ENCODE measurements at places on chromosomes 16 and 17.

DNA sequence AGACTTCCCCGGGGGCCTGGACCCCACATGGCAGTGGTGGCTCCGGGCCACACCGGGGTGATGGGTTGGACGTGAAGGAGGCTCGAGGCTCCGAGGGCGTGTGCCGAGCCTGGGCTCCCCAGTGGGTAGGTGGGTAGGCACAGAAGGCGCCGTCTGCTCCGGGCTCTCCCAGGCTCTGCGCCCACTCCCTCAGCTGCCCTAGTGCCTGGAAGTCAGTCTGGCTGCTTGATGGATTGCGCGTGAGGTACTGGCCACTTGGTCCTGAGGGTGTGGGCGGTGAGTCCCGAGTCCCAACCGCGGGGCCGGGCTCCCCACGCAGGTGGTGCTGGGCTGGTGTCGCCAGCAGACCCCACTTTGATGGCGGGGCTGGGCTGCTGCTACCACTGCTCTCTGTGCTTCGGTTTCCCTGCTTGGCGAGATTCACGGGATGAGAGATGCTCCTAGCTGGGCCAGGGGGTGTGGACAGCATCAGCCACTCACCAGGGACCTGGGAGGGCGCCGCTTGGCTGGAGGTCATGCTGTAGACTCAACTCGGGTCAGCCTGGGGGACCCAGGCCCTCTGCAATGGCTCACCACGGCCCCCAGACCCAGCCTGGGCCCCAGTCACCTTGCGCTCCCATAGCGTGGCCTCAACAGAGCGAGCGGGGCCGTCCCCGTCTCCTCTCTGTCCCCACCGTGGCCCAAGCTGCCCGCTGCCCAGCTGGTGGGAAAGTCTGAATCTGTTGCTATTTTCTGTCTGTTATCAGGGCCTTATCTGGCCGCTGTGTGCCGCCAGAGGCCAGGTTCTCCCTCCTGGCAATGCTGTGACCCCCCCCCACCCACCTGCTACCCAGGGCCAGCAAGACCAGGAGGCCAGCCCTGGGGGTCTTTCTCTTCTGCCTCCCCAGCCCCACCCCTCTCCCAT is 26.1 kb downstream of the ZFPM1 start:
- no peak for DNase-seq

DNA sequence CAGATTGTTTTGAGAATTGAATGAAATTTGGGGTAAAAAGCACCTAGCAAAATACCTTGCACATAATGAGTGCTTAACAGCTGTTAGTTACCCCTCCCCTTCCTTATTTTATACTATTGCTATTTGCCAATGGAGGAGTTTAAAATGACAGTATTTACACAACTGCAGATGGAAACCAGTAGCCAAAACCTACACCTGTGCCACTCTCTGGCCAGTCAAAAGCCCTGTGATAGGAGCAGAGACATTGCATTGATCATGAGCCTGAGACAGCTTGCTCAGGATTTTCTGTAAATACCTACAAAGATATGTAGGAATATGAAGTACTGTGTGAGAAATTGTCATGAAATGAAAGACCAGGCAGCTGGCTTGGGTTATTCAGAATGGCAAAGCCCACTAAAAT is 115.3 kb upstream of the HLF start:
- no peak for DNase-seq

DNA sequence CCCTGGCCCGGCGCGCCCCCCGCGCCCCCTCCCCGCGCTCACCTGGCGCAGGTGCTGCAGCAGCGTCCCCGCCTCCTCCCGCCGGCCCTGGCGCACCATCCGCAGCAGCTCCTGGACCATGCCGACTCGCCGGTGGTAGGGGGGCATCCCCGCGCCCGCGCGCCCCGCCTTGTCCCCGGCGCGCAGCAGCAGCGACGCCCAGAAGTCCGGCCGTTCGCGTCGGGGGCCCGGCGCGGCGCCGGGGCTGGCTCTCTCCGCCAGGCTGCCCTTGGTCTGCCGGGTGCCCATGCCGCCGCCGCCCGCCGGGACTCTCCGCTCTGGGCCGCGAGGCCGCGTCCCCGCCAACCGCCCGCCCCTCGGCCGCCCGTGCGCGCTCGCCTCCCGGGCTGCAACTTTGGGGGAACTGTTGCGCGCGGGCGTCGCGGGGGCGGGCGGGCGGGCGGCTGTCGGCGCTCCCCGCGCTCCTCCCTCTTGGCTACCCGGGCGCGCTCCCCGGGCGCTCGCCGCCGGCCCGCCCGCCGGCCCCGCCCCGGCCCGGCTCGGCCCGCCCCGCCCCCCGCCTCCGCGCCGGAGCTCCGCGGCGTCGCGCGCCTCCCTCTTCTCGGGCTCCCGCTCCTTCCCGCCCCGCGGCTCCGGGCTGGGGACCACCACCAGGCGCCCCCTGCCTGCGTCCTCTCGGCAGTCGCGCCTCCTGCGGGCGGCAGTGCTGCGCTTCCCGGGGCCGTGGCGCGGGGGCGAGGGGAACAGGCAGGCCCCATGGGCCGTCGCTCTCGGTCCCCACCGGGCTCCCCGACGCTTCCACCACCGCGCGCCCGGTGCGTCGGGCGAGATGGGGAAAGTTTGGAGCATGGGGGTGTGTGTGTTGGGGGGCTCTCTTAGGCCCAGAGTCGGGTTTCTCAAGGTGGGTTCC is at the start of gene LRRC75A:
TSS of gene LRRC75A (minus strand) at position 491 of the 910 bp plus-strand sequence. CDS start at position 288, 203 bp downstream.
- no peak for DNase-seq

DNA sequence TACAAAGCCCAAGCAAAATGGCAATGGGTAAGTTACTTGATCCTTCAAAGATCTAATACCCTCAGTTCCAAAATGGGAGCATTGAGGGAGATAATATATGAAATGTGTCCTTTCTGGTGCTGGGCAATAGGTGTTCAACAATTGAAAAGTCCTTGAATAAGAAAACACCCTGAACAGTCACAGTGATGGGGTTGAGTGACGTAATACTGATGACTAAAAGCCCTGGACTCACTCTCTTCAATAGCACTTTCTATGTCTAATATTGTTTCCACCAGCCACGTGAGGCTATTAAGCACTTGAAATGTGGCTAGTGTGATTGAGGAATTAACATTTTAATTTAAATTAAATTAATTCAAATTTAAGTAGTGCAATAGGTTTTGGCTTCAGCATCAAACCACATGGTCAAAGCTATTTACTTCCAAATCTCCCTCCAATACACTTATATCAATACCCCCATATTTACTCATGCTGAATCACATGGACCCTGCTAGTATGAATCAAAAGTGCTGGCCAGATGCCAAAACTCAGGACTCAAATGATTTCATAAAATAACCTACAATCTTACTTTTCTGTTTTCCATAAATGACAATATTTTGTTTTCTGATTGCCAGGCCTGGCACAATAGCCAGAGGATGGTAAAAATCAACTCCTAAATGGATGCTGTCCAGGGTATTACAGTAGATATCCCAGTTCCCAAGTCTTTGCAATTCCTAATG is 516.2 kb downstream of the HAPSTR1 start:
- DNase-seq, result no peak

GRCh38 chr16:70804153-70804733 is 3.3 kb upstream of the VAC14 start:
- DNase-seq, result no peak

DNA sequence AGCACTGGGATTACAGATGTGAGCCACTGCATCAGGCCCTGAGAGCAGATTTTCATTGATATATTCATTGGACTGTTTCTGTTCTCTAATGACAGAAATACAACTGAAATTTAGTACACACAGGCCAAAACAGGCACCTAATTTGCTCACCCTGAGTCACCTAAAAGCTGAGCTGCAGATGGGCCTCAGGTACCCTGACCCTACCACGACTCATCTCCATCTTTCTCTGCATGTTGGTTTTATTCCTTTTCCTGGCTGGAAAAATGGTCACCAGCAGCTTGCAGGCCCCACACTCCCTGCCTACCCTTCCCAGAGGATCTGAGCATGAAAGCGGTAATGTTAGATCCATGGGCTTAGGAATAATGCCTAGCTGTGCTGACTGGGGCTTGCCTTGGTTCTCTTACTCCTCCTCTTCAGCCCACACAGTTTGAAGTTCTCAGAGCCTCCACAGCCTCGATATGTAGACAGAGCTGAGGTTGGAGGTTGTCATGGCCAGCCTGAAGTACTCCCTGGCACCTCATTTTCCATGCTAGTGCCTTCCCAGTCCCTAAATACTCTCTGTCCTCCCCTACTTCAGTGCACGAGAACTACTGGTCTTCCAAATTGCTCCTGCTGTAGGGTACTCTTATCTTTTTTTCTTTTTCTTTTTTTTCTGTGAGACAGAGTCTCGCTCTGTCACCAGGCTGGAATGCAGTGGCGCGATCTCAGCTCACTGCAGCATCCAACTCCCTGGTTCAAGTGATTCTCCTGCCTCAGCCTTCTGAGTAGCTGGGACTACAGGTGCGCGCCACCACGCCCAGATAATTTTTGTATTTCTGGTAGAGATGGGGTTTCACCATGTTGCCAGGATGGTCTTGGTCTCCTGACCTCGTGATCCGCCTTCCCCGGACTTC is 51.1 kb downstream of the CENPV start:
- no peak for DNase-seq

DNA sequence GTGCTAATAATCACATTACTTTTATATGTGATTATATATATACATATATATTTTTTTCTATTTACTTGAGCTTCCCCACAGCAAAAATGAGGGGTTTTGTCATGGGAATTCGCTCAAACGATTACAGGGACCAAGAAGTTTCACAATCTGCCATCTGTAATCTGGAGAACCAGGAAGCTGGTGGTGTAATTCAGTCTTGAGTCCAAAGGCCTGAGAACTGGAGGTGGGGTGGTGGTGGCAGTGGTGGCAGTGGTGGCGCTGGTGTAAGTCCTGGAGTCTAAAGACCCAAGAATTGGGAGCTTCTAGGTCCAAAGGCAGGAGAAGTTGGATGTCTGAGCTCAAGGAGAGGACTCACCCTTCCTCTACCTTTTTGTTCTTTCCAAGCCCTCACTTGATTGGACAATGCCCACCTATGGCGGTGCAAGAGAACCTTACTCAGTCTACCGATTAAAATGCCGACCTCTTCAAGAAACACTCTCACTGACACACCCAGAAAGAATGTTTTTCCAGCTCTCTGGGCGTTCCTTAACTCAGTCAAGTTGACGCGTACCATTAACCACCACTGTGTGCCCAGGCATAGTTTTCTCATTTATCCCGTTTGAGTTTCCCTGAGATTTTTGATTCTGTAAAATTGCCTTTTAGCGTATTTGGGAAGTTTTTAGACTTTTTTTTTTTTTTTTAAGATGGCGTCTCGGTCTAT is 31.9 kb downstream of the POLR2A start:
- DNase-seq, result no peak

DNA sequence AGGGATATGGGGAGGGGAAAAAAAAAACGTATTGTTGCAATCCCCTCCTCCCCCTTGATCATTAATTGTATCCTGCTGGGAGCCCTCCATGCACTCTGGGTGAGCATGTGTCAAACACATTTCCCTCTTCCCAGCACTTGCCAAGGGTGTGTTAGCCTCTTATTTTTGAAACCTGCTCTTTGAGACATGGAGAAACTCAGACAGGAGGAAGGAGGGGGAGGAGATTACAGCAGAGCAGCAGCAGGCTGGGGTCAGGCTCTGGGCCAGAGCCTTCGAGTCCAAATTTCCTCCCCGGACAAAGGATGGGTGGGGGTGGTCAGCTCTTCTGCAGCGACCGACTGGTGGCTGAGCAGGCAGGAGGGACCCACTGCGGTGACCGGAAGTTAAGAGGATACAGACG is 64.7 kb downstream of the SOX9 start:
- DNase-seq, result no peak
